ENCODE measurements at places on chromosomes 6 and 20.

- no peak for DNase-seq
These were observed at the start of gene PCSK2 for GRCh38 chr20:17226410-17227218. Gene PCSK2 (plus strand): TSS chr20:17227040. CDS start chr20:17227306, 266 bp downstream.

- DNase-seq = no peak
These were observed 116.9 kb upstream of the ENPP5 start for GRCh38 chr6:46287681-46288080.

DNA sequence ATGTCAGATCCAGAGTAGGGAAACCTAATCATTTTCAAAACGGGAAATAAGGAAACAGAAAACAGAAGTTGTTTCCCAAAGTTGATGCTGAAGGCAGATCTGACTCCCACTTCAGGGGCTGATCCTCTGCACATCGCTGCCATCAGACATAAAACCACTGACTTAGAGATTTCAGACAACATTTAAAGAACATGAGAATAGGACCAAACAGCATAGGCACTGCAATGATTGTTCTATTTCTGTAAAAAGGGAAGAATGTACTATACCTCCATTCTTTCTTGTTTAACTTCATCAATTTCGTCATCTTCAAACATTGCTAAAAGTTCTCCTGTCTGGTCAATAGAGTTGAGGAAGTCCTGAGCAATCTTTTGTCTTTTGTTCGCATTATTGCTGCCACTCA is 324.7 kb upstream of the RUNX2 start:
- DNase-seq = no peak

DNA sequence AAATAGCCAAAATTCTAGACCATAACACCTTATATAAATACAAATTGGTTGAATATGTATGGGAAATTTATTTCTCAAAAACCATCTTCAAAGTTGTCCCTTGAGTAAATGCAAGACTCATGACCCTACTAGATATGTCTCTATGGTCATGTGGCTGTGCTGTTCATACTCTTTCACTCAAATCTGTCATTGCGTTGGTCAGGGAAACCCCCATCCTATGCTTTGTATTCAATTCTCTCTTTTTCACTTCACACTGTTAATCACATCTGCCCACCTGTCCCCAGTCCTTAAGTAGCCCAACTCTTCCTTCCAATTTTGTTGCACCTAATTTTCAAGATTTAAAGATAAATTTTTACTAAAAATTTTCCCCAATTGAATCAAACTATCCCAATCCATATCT is 51.0 kb downstream of the RPS12 start:
- no peak for DNase-seq

DNA sequence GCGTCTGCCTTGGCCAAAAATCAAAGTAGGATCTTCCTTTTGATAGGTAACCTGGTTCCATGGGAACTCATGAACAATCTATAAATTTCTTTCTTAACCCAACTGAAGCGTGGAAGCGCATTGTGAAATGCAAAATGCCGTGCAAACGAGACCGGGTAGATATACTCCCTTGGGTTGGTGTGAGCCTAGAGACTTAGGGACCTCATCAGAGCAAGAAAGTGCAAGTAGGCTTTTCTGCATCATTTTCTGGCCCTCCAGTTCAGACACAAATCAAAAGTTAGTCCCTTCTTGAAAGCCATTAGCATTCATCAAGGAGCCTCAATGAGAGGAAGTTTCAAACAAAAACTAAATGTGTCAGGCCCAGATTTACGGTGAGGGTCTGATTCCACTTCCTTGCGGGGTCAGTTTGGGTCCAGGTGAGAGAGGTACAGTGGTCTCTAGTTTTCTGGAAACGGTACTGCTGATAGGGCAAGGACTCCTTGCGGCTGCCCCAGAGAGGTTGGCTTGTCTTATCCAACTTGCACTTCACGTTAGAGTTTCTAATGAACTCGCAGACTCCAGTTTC is 5.3 kb upstream of the ZNF184 start:
- DNase-seq = no peak

DNA sequence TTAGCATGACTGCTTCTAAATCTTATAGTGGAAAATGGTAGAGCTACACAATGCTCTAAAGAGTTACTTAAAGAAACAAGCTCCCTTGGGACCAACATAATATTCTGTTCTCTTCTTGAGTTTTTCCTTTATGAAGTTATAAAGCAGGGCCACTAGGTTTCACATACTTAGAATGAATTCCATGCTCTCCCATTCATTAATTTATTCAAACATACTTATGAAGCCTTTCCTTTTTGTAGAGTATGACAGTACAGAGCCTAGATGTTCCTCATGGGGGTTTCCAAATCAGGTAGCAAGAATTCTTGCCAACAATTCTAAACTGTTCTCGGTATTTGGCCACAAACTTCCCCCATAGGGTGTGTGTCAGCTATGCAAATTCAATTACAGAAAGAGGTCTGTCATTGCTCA is 20.6 kb upstream of the FABP7 start:
- DNase-seq = no peak

GRCh38 chr6:22732176-22732970 is 163.0 kb downstream of the HDGFL1 start:
- DNase-seq = no peak

DNA sequence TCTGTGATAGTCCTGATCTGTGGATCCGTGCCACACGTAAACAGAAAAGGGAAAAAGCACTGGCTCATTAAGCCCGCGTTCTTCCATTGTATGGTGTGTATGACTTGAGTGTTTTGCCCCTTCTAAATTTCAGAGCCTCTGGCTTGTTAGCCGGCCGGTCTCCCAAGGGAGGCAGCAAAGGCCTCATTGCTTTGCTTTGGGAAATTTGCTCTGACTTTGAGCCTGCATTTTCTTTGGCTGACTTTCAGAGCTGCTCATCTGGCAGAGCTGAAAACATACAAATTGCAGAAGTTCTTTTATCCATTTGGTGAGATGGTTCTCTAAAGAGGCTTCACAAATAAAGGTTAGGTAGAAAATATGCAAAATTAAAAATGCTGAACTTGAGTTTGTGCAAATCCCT is 123.0 kb downstream of the UTRN start:
- DNase-seq = no peak

DNA sequence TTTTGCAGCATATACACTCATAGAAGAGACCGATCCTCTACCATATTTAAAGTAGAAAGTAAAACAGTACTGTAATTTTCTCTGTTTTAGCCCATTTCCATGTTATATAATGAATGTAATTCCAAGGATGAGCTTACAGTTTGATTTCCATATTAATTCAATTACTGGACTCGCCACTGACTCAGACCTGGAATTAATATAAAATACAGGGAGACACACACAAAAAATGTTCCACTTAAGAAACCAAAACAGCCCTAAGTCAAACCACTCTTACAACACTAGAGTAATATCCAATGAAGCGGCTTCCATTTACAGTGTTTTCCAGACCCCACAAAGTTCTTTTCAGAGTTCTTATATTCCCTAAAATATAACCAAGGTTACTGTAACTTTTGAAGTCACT is 110.6 kb downstream of the BACH2 start:
- DNase-seq = no peak

DNA sequence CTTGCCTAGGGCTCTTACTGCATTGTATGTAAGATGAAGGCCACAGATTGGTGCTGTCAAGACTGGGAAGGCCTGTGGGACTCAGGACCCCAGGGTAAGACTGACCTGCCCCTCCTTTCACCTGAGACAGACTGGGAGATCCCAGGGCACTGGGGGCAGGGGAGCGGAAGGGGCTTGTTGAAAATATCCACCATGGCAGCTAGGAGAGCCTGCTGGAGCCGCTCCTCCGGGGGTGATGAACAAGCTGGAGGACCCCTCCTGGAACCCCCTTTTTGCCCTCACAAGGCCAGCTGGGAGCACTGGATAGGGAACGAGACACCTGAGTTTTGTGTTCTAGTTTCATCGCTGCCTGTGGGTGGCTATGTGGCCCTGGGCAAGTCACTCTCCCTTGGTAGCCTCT is 9.2 kb upstream of the SDCBP2 start:
- no peak for DNase-seq

GRCh38 chr6:11853678-11854407 is 75.2 kb upstream of the ADTRP start:
- no peak for DNase-seq

DNA sequence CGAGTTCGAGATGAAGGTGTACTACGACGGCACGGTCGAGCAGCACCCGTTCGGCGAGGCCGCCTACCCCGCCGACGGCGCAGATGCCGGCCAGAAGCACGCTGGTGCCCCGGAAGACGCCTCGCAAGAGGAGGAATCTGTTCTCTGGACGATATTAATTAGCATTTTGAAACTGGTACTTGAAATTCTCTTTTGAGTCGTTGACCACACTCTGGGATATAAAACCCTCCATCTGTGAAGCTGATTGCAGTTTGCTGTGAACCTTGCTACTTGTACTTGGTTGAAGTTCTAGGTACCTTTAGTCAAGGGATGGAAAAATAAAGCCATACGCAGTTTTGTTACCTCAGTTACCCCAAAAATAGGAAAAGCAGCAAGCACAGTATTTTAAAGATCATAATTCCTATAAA is 917 bp downstream of the C6orf120 start:
- DNase-seq = no peak

DNA sequence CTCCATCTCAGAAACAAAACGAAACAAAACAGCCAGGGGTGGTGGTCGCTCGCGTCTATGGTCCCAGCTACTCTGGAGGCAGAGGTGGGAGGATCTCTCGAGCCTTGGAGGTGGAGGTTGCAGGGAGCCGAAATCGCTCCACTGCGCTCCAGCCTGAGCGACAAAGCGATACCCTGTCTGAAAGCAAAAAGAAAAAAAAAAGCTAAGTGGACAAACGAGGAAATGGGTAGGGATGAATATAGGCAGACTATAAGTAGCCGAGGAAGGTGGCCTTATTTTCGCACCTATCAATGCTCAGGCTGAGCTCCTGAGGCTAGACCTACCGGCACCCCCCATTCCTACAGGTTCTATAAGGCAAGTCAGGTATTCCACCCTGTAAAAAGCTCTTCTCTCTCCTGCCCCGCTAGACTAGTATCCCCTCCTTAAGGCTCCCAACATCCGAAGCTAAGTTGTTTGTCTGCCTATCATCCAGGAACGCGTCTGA is 650 bp upstream of the CASP8AP2 start:
- peak; percentile 45 for DNase-seq

DNA sequence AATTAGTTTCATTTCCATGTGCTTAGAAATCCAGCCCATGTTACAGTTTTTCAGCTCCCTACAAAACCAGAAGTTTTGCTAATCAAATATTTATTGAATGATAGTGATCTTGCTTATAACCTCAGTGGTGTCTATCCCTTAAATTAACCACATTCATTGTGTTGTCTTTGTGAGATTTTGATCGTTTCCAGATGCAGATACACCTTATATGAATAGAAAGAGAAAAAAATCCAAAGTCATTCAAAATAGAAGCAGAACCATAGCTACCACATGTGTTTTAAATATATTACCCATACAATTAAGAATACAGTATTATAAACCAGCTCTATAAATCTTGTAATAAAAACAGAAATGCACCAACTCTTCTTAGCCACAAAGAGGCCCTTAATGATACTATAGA is 60.6 kb upstream of the RREB1 start:
- no peak for DNase-seq

DNA sequence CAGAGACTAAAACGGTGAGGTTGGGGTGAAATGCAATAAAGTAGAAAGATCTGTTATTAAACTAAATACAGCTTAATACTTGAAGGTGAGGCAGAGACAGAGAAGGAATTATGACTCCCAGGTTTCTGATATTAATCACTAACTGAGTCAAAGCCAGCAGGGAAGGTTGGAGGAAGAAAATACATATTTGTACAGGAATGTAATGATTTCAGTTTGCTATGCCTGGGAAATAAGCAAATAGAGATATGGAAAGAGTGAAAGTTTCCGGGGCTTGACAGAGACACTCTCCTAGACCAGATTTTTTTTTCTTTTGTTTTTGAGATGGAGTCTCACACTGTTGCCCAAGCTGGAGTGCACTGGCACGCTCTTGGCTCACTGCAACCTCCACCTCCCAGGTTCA is 76.8 kb downstream of the PTPRK start:
- no peak for DNase-seq

GRCh38 chr6:160679402-160679769 is 15.3 kb upstream of the LPA start:
- no peak for DNase-seq

- DNase-seq = no peak
These were observed 270.4 kb downstream of the TFAP2C start for GRCh38 chr20:56899506-56899905.

- peak; percentile 11 for DNase-seq
These were observed 24.4 kb downstream of the SERAC1 start for GRCh38 chr6:158143700-158144099.

- DNase-seq = no peak
These were observed 80.5 kb upstream of the AGPAT4 start for GRCh38 chr6:161354276-161354840.

DNA sequence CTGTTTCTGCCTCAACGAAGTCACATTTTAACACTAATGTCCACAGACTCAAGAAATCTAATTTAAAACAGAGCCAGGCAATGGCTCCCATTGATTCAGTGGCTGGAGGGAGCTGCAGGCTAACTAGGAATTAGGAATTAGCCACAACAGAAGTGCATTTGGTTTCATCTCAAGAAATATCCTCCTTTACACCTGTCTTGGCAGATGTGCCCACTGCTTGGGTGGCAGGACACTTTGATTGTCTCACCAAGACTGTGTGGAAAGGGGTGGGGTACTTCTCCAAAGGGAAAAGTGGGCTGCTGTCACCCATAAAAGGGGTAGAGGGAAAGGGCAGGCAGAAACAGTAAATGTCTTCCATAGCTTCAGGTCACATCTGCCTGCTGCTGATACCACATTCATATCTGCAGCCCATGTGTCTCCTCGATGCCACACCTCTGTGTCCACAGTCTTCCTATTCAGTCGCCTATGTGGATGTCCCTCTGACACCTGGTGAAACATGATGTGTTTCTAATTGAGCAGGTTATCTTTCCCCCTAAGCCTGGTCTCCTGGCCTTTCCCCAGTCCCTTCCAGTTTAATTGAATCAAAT is 10.9 kb upstream of the OSER1 start:
- DNase-seq = no peak

- no peak for DNase-seq
These were observed 71.9 kb downstream of the TBC1D7 start for GRCh38 chr6:13256266-13257001.

- DNase-seq = no peak
These were observed 673 bp downstream of the MARCKS start for GRCh38 chr6:113857556-113858479.

- DNase-seq = no peak
These were observed 243.2 kb downstream of the OGFRL1 start for GRCh38 chr6:71531841-71532240.

DNA sequence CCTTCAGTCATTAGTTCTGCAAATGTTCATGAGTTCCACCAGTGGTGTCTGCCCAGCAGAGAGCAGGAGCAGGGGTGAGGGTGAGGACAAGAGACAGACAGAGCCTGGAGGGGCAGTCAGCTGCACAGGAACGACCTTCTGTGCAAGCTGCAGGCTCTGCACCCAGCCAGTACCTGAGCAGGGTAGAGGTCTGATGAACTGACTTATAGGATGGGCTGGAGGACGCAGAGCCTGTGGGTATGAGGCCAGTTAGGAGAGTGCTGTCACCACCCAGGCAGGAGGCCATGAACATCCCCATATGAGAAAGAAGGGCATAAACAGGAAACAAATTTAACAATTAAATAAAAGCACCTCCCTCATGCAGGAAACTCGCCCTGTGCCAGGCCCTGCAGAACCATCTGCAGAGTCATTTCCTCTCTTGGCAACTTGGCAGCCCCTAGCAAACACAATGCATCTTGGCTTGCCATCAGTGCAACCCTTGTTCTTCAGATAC is 17.9 kb downstream of the C6orf15 start:
- peak; percentile 48 for DNase-seq

Data from OCI-LY7 (cell line).